ENCODE measurements at places on chromosomes 11 and 22.

- DNase-seq, result no peak
Measured at GRCh38 chr11:131108760-131109159, 192.5 kb upstream of the SNX19 start.

- no peak for DNase-seq
Measured at GRCh38 chr11:90218606-90219005, 4.2 kb downstream of the CHORDC1 start.

GRCh38 chr11:62573006-62573591 lies 592 bp downstream of the EEF1G start:
- DNase-seq, result no peak

- DNase-seq, result no peak
Measured at GRCh38 chr11:96263238-96263763, 79.7 kb downstream of the MAML2 start.

DNA sequence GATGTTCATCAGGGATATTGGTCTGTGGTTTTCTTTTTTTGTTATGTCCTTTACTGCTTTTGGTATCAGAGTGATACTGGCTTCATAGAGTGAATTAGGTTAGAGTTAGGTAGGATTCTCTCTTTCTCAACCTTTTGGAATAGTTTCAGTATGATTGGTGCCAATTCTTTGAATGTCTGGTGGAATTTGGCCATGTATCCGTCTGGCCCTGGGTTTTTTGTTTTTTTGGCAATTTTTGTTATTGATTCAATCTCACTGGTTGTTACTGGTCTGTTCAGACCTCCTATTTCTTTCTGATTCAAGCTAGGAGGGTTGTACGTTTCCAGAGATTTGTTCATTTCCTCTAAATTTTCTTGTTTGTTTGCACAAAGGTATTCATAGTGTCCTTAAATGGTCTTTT lies 54.4 kb downstream of the ATXN10 start:
- DNase-seq, result no peak

DNA sequence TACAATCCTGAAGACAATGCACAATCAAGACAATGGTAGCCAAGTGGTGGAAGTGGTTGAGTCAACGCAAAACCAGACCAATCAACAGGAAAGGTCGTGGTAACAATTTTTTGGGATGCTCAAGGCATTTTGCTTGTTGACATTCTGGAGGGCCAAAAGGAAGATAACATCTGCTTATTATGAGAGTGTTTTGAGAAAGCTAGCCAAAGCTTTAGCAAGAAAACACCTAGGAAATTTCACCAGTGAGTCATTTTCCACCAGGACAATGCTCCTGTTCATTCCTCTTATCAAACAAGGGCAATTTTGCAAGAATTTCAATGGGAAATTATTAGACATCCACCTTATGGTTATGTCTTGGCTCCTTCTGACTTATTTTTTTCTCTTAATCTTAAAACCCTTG lies 1932.2 kb upstream of the RAG2 start:
- no peak for DNase-seq

- DNase-seq, result no peak
Measured at GRCh38 chr11:20192151-20192550, 31.9 kb upstream of the DBX1 start.

- DNase-seq, result no peak
Measured at GRCh38 chr11:33474866-33475265, 217.7 kb downstream of the HIPK3 start.

DNA sequence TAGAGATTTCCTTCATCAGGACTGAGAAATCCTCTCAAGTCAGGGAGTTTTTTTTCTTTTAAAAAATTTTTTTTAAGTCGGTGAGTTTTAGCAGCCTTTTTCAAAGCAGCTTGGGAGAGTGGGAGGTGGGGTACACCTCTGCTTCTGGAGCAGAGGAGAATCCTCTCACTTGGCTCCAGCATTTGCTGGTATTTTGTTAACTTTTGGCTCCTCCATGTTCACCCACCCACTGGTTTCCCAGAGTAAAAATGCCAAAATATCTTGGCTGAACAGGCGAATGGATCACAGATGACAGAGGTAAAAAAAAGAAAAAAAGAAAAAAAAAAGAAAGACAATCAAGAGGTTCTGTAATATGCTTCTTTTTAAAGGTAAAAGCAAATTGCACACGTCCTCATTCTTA lies 68.0 kb downstream of the GAB2 start:
- DNase-seq, result no peak

GRCh38 chr11:13051257-13051656 lies 42.1 kb downstream of the RASSF10 start:
- DNase-seq, result no peak

All from activated CD8-positive, alpha-beta memory T cell treated with anti-CD3 and anti-CD28 coated beads for 48 hours (primary cell).